Right lobe of liver (tissue), 6 donors: ENCODE measurements at places on chromosomes 7 and 10. TPM values are rescaled to one million over a fixed set of nuclear protein-coding genes. Genes with fewer than 3 reads are reported as not detected.

- no peak for DNase-seq
These were observed 186.6 kb downstream of the GRID1 start for GRCh38 chr10:86179961-86180360.

DNA sequence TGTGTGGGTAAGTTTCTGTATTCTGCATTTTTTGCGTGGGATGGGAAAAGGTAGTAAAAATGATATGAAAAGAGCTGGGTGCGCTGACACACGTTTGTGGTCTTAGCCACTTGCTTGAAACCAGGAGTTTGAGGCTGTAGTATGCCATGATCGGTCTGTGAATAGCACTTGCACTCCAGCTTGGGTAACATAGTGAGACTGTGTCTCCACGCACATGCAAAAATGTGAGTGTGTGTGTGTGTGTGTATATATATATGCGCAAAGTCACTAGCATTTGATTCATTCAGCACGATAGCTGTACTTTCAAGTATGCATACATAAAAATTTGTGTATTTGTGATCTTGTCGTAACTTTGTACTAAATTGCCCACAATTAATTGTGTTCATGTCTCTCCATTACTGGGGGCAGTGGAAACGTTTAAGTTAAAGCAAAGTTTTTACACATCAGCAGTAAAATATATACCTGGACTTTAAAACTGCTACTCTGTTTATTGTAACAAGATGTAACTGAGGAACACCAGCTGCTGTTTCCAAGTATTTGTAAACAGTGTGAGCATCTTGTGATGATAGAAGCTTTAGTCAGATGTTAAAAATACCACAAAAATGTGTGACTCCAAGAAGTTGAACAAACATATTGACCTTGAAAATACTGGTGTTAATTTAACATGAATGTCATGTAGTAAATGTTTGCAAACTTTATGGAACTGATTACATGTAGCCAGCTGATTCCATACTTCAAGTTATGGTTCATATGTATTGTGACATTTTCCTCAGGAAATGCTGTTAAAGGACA, 1.6 kb downstream of the ZRANB1 start:
- DNase-seq: no peak

Gene PIK3CG
- total RNA-seq: 0.68 TPM

DNA sequence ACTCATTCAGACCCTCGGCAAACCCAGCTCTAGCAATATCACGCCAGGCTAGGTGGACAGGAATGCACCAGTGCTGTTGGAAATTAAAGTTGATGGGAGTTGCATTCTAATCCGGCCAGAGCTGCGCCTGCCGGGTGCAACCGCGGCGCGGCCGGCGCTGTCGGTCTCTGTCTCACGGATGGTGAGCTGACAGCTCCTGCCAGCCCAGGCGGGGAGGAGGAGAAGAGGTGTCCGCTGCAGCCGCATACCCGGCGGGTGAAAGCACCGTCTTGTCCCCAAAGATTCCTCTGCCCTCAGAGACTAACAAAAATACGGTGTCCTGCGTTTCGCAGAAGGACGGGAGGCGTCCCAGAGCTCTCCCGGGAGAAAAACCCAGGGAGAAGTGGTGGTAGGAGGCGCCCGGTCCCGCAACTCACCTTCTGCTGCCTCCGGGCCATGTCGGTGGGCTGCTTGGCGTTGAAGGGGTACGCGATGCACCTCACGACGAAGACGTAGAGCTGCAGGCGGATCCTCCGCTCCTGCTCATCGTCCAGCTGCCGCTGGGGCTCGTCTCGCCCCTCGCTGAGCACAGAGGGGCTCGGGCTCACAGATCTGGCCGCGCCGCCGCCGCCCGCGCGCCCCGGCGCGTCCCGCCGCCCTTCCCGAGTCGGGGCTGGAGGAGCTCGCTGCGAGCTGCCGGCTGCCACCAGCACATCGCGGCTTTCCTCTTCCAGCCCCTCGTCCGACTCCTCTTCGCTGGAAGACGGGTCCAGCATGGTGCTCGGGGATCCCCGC, 490 bp downstream of the CADPS2 start:
- peak; percentile 58 for DNase-seq

Gene EGFR
- total RNA-seq: 93.1 TPM

GRCh38 chr10:63246356-63246755, 113.2 kb downstream of the NRBF2 start:
- DNase-seq: no peak

Gene CEP55
- total RNA-seq: not detected

DNA sequence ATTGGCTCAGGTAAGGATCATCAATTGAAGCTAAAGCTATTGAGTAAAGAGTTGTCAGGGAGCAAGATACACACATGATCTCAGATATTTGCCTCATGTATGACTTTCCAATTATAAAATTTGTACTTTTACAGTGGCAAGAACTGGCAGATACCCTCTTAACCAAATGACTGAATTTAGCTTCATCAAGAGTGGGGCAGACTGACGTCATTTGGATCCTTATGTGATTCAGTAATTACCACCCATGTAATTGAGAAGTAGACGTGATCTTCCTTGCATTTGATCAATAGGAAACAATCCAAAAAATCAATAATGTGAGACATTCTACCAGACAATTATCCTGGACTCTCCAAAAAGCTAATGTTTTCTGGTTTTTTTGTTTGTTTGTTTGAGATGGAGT, 8.9 kb downstream of the LRRC72 start:
- DNase-seq: no peak

Gene FANK1
- not detected for total RNA-seq

DNA sequence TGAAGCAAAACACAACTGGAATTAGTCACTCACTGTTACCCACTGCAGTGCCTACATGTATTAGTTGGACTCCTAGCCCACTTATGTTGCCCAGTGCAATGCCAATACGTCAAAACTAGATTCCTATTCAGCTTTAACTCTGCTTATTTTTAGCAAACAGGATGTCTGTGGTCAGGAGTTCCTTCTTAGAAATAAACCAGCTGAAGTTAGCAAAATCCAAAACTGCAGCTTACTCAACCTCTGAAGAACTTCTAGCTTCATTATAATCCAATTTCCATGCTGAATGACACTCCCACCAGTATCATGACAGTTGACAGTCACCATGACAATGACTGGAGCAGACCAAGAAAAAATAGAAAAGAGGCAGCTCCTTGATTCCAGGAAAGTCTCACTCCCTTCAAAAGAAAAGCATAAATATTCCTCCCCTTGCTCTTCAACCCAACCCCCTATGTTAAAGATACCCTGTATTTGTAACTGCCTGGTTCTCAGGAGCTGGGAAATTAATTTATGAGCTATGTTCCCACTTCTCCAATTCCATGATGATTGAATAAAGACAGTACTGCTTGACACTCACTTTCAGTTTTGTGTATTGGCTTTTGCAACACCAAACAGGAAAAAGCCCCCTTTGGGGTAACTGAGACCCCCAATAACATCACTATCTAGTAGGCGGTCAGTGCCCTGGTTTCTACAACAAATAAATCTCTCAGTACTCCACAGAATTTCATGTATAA, 327.4 kb downstream of the SORCS1 start:
- DNase-seq: no peak

Gene LBX1
- total RNA-seq: not detected

Gene EIF4H
- total RNA-seq: 118 TPM

Gene PRLHR
- total RNA-seq: not detected

Gene THSD7A
- total RNA-seq: 1.1 TPM

- no peak for DNase-seq
These were observed 153.5 kb downstream of the NSUN6 start for GRCh38 chr10:18497806-18498369.

DNA sequence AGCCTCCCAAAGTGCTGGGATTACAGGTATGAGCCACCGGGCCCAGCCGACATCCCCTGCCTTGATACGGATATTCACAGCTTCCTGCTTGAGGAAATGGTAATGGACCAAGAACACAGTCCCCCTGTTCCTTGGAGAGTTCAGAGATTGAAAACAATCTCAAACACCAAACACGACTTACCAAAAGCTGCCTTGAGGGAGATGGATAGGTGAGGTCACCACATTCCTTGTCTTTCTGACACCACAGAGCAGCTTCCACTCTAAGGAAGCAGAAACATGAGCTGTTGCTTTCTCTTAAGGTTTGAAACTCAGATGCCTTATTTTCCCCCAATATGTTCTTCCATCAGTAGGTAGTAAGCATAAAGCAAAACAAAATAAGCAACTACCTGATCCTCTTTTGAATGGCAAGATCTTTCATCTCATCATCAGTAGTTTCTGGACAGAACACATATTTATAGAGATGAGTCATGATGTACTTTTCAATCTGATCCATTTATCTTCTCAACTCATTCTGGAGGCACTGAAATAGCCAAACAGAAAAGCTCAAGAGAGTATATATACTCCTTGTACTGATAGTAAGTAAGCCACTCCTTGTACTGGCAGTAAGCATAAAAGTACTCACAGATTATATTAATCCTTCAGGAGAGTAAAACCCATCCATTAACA, 199.1 kb upstream of the KCTD7 start:
- no peak for DNase-seq

Gene SDK1
- total RNA-seq: 1.4 TPM

DNA sequence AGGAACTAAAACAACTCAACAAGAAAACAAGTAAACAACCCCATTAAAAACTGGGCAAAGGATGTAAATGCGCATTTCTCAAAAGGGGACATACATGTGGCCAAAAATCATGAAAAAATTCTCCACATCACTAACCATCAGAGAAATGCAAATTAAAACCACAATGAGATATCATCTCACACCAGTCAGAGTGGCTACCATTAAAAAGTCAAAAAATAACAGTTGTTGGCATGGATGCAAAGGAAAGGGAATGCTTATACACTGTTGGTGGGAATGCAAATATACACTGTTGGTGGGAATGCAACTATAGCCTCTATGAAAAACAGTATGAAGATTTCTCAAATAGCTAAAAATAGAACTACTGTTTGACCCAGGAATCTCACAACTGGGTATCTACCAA, 60.0 kb upstream of the LANCL2 start:
- no peak for DNase-seq

Gene SPDYE8
- not detected for total RNA-seq

Gene ADRB1
- total RNA-seq: not detected

DNA sequence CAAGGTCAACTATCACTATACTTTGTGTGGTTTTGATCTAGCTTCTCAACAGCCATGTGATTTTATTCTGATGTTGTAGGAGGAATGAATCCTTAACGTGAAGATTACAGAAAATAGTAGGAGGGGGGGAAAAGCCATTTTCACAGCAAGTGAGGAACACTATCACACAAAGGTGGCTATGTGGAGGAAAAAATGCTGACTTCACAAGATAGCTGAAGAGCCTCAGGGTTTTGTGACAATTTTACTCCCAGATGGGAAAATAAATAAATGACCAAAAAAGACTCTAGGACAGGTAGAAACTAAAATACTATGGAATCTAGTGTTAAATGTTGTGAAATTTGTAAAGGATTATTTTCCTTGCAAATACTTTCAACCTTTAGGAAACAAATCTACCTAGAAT, 281.0 kb downstream of the ADRA2A start:
- DNase-seq: no peak

DNA sequence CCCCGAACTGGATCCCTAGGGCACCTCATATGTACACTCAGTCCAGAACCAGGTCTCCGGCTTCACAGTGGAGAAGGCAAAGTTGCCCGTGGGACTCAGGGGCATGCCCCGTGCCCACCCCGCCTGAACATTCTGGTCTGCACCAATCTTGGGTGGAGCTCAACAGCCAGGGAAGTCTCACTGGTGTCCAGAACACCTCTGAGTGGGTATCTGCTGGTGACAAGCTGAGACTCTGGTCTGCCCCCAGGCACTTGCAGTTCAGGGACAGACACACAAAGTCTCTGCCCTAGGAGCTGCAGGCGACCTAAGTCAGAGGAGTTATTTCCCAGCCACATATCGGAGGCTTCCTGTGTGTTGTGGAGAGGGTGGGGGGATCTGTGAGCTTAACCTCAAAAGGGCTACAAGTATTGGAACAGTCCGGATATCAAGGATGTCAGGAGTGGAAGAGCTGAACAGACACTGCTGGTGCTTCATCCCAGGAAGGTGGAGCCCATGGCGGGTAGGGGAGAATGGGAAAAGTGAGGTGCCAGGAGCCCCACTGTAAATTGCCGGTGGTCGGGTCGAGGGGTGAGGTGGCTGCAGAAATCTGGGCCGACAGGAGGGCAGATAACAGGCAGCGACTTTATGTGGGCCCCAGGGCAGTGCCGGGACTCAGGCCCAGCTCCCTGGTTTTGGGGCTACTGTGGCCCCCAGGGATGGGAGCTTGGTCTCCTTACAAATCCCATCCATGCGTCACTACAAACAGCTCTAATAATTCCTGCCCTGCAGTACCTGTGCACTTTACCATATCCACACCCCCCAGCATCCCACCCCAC, 8.6 kb upstream of the TLX1 start:
- DNase-seq: no peak
